ENCODE measurements at places on chromosomes 7 and 10.
A peak's percentile ranks its signal among the peaks of the same experiment; 100 is the strongest.

DNA sequence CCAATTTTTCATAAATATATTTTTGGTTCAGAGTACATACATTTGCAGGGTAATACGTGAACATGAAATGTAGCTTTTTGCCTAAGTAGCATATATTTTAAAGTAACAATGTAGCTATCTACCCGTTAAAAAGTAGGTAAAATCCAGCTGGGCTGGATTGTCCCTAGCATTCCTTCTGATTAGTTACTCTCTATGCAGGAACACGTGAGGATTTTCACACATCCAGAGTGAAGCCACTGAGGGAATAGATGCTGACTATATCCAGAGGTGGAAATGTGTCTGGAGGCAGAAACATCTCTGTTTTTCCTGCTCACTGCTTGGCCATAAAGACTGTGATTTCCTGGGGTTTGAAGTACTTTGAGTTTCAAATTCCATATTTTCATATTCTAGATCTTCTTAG lies 338.9 kb upstream of the KIAA1217 start:
- no peaks in the 10 kb centered on the region for H3K4me1 ChIP-seq
- no peaks in the 10 kb centered on the region for H3K36me3 ChIP-seq
- H3K27me3 ChIP-seq = no peaks in the 10 kb centered on the region
- peak; percentile 19 for DNase-seq
- no peak overlapping the region for H3K4me3 ChIP-seq

DNA sequence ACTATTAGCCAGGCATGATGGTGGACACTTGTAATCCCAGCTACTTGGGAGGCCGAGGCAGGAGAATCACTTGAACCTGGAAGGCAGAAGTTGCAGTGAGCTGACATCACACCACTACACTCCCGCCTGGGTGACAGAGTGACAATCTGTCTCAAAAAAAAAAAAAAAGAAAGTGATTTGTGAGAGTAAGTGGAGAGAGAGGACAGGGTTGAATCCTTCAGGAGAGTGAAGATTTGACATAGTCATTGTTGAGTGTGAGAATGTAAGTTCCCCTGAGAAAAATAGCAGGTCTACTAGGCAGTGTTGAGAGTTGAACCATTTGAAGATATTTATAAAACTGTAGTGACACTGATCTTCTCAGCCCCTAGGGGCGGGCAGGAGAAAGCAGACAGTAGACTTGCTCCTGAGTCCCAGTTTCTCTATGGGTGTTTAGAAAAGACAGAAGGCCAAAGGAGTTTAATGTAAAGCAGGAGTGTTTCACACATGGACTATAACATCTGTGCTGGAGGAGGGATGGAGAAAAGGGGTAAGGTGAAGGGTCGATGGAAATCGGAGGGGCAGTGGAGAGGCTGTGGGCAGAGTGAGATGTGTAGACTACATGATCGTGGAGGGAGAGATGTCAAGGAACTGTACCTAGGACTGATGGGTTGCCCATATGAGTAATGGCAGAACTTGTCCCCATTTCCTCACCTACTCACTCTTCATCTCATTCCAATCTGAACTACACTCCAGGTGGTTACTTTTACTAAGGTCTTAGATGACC lies 13.7 kb upstream of the LAMB4 start:
- H3K4me1 ChIP-seq = no peaks in the 10 kb centered on the region
- no peak overlapping the region for H3K4me3 ChIP-seq
- no peak overlapping the region for H3K27ac ChIP-seq

DNA sequence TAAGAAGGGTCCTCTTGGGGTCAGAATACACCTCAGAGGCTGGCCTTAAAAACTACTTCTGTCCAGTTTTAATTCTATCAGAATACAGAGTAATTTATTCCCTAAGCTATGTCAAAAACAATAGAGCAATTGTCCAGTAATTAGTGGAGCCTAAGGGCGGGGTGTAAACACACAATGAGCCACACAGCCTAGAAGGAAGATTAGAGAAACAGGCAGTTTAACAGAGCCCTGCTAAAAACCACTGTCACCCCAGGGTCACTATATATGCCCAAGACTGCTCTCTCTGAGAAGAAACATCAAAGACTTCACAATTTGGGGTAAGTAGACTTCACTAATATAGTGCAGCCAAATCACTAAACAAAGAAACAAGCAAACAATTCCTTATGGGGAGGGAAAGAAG lies 27.2 kb upstream of the WNT2 start:
- no peaks in the 10 kb centered on the region for H3K27me3 ChIP-seq
- no peak overlapping the region for H3K4me3 ChIP-seq
- H3K36me3 ChIP-seq = no peaks in the 10 kb centered on the region
- H3K27ac ChIP-seq = no peak overlapping the region
- DNase-seq = peak; percentile 1

DNA sequence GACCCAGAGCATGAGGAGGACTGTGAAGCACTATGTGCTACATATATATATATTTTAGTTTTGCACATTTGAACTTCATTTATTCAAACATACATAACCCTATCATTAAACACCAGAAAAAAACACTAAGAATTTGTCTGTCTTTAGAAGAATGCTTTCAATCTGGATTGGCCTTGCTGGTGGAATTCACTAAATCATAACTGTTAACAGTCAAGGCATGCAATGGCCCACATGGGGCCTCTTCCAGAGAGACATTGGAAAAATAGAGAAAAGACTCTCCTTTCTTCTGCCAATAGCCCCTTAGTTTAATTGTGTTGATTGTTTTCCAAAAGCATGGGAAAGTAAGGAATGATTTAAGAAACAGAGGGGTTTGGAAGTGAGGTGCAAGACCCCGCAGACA lies 77.9 kb downstream of the MRPL32 start:
- no peaks in the 10 kb centered on the region for H3K27me3 ChIP-seq
- no peak overlapping the region for H3K27ac ChIP-seq
- no peaks in the 10 kb centered on the region for H3K36me3 ChIP-seq
- H3K4me1 ChIP-seq = no peaks in the 10 kb centered on the region
- H3K4me3 ChIP-seq = no peak overlapping the region

DNA sequence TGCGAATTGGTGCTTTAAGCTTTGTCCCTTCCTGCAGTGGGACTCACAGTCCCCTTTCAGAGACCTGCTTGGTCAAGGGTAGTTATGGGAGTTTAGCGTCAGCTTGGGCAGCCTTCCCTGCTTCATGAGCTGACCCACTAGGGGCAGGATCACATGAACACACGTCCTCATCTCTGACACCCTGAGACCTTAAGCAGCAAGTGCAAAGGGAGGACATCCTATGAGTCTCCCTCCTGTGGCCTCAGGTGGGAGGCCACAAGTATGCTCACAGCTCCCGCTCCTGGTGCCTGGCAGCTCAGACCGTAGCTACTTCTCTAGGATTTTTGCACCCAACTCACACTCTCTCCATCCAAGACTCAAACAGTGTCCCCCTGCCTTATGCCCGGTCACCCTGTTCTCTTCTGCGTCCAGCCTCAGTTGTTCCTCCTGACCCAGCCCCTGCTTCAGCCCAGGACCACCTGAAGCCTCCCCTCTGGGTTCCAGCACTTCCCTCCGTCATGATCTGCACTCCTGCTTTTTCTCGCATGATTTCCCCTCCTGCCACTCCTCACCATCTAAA lies 136.6 kb upstream of the FAM20C start:
- H3K36me3 ChIP-seq = no peaks in the 10 kb centered on the region
- no peaks in the 10 kb centered on the region for H3K4me1 ChIP-seq
- DNase-seq = peak; percentile 86
- no peaks in the 10 kb centered on the region for H3K27me3 ChIP-seq
- no peak overlapping the region for H3K4me3 ChIP-seq

DNA sequence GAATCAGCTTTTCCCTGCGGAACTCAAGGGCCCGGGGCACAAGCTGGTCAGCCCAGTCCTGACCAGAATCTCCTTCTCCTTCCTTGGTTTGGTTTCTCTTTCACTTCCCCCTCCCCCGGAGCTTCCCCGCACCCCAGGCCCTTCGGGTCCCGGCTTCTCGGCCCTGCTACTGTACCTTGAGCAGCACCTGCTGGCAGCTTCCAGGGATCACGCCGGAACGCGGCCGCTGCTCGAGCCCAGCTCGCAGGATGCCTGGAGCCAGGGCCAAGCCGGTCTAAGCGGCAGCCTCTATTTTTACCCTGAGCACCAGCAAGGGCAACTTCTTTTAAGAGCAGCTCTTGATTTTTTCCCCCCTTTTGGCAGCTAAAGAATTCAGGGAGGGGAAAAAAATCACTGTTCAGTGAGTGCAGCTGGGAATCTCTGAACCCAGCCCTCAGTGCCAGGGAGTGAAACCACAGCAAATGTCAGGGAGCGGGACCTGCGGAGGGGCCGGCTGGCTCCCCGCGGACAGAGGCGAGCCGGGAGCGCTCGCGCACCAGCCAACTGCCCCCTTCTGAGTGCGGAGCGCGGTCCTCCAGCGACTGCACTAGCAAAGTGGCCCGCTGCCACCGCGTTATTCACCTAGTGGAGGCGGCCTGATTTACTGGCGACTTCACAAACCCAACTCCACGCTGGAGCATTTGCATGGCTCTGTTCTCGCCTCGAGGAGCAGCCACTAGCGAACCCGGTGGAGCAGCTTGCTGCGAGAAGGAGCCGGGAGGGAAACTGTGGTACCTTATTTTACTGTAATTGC lies 2.4 kb upstream of the INHBA start:
- H3K27ac ChIP-seq = no peak overlapping the region
- no peaks in the 10 kb centered on the region for H3K27me3 ChIP-seq
- H3K4me1 ChIP-seq = peaks cover 3% of the 10 kb centered on the region
- H3K4me3 ChIP-seq = no peak overlapping the region
- peak; percentile 92 for DNase-seq
- H3K36me3 ChIP-seq = no peaks in the 10 kb centered on the region

DNA sequence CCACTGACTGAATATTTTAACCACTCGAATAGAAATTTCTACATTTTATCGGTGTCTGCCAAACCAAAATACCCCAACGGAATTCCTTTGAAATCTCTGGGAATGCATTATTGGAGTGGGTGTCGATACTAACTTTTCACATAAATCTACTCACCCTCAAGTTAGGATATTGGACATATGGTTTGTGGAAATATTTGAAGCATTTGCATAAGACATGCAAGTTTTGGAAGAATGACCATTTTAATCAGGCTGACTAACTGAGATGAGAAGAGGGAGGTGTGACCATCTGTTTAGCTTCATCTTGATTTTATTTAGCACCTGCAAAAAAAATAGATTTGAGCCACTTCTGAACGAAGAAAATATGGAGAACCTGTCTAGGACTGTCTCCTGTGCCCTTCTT lies 61.2 kb downstream of the KLF6 start:
- no peaks in the 10 kb centered on the region for H3K4me1 ChIP-seq
- no peak overlapping the region for H3K4me3 ChIP-seq
- H3K36me3 ChIP-seq = no peaks in the 10 kb centered on the region
- DNase-seq = no peak

DNA sequence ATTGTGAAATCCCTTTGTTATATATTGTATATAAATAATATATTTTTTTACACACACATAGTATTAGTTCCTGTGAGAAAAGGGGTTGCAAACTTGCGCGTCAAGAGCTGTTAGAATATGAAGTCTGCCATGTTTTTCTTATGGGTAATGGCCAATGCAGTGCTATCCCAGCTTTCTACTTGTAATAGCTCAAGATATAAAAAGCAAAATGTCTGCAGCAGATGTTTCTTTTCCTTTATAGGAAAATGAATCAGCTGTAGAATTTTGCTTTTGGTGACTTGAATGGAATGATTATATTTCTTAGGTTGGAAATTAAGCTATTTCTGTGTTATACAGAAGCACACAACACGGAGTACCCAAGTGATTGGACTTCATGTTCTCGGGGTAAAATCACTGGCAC lies 53.3 kb upstream of the TMEM236 start:
- no peaks in the 10 kb centered on the region for H3K4me1 ChIP-seq
- no peak for DNase-seq
- no peak overlapping the region for H3K4me3 ChIP-seq
- H3K27ac ChIP-seq = no peak overlapping the region
- H3K27me3 ChIP-seq = no peaks in the 10 kb centered on the region

DNA sequence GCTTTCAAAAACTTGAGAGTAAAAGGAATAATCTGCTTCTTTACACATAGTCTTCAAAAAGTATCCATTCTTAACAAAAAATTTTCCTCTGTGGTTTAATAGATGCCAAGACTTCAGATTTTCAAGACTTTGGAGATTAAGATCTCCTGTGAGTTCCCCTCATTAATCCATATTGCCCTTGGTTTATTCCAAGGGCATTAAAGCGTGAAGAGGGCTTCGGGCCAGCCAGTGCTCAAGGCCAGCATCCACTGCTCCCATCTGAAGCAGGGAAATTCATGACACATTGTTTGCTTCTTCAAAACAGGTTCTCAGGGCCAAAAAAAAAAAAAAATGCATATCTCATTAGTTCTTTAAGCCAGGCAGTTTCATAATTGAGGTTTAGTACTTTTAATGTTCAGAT lies 137.3 kb upstream of the RHOBTB1 start:
- no peak overlapping the region for H3K4me3 ChIP-seq
- no peak for DNase-seq
- no peaks in the 10 kb centered on the region for H3K27me3 ChIP-seq

Data from mesendoderm (in vitro differentiated cells).